AG04450 (cell line): ENCODE measurements at places on chromosomes 16 and 17. TPM values are rescaled to one million over a fixed set of nuclear protein-coding genes. Genes with fewer than 3 reads are reported as not detected.
A peak's percentile ranks its signal among the peaks of the same experiment; 100 is the strongest.

DNA sequence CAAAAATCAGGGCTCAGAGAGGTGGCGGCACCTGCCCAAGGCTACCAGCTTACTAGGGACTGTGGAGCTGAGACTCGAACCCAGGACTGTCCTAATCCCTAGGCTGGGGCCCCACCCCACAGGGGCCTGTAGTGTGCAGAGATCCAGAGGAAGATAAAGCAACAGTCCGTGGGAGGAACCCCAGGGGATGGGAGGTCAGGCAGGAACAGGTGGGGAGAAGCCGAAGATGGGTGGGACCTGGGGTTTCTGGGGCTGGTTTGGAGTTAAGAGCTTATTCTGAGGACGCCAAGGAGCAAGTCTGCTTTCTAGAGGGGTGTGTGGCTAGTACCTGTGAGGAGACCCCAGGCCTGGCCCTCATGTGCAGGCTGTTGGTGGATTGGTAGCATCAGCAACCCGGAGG lies 14.9 kb downstream of the C16orf74 start:
- no peak for DNase-seq

DNA sequence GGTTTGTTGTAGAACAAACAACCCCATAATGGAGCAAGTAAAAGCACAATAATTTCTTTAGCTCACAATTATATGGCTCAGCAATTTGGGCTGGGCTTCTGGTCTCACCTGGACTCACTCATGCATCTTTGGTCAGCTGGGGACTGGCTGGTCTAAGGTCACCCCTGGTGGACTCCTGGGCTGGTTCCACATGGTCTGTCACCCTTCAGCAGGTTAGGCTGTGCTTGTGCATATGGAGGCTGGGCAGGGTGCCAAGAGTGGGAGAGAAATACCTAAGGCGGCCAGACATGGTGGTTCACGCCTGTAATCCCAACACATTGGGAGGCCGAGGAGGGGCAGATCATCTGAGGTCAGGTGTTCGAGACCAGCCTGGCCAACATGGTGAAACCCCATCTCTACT lies 27.0 kb upstream of the SMURF2 start:
- no peak for DNase-seq

- no peak for DNase-seq
Measured at GRCh38 chr16:55436587-55436986, 42.4 kb upstream of the MMP2 start.

- no peak for DNase-seq
Measured at GRCh38 chr16:54201200-54201599, 85.4 kb downstream of the IRX3 start.

DNA sequence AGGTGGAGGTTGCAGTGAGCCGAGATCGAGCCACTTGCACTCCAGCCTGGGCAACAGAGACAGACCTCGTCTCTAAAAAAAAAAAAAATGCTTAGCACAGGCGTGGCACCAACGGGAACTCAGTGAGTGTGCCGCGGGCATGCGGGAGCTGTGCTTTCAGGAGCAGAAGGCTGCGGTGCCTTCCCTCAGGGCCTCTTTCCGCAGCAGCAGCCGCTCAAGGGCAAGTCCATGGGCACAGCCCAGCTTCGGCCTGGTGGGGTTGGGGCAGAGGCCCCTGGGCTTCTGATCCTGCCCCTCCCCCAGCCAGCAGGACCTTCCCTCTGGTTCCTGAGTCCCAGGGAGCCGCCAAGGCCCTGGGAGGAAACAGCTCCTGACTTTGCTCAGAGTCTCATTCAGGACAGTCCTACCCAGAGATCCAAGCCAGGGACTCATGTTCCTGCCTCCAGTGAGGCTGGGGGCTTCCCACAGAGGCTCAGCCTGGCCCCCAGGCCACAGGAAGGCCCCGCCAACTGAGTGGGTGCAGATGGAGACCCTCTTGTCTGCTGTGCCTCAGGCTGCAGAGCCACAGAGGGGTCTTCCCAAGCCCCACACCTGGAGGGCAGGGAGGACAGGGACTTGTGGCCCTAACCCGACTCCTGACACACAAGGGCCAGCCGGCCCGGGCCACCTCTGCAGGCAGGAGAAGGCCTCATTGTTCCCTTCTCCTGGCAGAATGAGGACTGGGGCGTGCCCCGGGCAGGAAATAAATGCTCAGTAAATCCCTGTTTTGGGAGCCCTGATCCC lies 3.3 kb upstream of the ZG16B start:
- DNase-seq, result no peak

DNA sequence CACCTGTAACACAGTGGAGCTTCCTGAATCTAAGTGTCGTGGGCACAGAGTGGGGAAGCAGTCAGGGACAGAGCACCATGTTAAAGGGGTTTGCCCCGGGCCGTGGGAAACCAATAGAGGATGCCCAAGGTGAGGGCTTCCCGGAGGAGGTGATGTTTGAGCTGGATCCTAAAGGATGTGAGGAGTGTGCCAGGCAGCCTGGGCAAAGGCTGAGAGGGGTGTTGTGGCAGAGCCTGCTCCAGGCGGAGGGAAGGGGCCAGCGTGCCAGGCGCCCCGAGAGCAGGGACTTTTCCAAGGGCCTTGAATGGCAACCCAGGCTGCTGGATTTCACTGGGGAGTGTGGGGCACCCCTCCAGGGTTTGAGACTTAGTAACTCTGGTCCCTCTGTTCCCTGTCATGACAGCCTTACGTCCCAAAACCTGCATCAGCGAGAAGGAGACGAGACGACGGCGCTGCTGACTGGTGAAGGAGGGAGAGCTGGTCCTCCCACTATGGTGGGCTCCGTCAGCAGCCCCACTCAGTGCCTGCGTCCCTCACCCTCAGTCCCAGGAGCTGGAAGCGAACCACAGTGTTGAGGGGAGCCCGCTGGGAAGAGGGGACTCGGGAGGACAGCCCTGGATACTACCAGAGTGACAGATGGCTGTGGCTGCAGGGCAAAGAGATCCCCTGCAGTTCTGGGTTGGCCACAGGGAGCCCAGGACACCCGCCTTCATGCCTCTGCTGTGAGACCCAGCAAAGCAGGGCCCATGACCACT lies 228.4 kb downstream of the KATNIP start:
- no peak for DNase-seq

HSD17B2 gene
- polyA plus RNA-seq, result 14.0 and 14.1 TPM in 2 replicates

DNA sequence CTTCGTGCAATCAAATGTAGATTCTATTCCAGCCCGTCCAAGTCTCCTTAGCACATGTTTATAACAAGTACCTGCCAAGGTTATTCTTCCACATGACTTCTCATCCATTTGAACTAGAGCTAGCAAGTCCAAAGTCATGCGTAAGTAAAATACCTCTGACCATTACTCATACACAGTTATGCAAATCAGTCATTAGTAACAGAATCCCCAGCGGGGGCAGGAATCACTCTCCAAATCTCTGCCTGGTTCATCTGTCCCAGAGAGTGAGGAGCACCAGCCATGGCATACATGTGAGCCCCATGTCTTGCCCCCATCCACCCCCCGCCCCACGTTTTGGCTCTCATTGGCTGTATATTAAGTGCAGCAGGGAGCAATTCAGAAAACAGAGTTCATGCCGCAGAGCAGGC lies 27.7 kb downstream of the SRL start:
- peak; percentile 62 for DNase-seq

- DNase-seq, result no peak
Measured at GRCh38 chr17:40480501-40481003, 20.9 kb downstream of the TNS4 start.

DNA sequence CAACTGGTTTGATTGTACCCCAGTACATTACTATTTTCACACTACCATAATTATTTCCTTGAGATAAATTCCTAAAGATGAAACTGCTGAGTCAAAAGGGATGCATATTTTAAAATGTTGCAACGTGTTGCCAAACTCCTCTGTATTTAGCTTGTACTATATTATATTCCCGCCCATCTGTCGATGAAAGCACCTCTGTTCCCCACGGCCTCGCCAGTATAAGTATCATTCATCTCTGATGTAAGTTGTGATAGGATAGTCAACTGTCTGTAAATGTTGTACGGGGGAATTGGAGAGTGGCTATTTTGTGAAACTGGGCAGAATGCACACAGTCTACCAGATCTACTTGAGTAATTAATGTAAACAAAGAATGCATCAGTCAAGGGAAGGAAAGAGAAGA lies 47.7 kb upstream of the TNRC6A start:
- DNase-seq, result no peak

TOB1 gene
- 18.3 and 20.3 TPM in 2 replicates for polyA plus RNA-seq

DNA sequence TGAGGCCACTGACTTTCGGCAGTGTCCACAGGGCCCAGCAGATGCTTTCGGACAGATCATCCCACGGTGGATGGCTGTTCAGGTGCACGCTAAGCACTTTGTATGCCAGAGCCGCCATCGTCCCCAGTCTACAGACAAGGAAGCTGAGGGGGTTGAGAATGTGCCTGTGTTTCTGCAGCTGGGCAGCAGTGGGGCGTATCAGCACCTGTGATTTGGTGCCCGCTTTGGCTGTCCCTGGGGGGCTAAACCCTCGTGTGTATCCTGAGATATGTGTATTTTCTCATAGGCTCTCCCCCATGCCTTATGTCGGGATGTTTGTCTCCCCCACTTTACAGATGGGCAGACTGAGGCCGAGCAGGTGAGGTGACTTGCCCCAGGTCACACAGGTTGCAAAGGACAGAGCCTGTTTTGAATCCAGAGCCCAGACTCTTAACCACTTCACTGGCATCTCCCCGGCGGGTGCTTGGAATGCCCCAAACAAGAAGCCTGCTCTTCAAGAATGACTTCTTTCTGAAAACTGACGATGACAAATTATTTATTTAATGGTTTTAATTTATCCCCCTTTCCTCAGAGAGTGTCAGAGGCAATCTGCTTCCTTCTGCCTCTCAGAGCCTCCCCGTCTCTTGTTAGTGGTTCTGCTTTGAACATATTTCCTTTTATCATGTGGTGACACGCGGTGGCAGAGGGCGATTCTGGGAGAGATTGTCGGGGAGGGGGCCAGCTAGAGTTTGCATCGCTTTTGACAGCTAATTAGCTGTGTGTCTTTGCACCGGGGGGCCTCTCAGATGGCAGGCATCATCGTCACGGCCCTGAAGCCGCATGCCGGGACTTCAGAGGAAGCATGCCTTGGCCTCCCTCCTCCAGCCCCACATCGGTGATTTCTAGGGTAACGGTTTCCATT lies 149.6 kb upstream of the CIBAR2 start:
- no peak for DNase-seq

- peak; percentile 67 for DNase-seq
Measured at GRCh38 chr17:69961501-69962145, 113.4 kb upstream of the KCNJ16 start.

- DNase-seq, result no peak
Measured at GRCh38 chr16:80113873-80114574, 426.8 kb upstream of the DYNLRB2 start.

- no peak for DNase-seq
Measured at GRCh38 chr16:58299757-58300349, 5.0 kb upstream of the PRSS54 start.

DNA sequence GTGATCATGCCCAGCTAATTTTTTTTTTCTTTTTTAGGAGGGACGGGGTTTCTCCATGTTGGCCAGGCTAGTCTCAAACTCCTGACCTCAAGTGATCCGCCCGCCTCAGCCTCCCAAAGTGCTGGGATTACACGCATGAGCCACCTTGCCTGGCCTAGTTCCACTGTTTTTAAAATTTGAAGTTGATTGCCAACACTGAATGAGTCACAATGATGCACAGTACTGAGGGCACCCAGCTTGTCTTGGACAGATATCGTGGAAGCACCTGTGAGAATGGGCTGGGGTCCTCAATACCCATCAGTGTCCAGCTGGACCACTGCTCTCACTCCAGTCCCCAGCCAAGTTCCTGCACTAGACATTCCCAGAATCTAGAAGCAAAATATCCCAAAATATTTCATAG lies 2.5 kb downstream of the KNOP1 start:
- DNase-seq, result no peak
